Activated CD8-positive, alpha-beta memory T cell treated with anti-CD3 and anti-CD28 coated beads, Interleukin-2, amount 50 U/mL, for 4 hours (primary cell): ENCODE measurements at places on chromosomes 6 and 20.

DNA sequence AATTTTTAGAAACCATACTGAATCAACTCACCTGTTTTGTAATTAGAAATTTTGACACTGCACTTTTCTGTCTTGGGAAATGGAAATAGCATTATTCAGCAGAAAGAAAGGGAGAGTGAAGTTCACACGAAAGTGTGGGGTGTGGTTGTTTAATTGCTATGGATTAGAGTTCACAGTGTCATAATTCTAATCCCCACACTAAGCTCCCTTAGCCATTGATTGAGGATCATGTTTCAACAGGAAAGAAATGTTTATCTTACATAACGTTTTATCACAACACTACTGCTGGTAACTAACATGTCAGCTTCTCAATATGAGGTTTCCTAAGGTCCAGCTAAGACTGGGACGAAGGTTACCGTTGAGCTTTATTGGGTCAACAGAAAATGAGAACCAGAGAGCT lies 31.4 kb upstream of the GSTA5 start:
- no peak for DNase-seq

DNA sequence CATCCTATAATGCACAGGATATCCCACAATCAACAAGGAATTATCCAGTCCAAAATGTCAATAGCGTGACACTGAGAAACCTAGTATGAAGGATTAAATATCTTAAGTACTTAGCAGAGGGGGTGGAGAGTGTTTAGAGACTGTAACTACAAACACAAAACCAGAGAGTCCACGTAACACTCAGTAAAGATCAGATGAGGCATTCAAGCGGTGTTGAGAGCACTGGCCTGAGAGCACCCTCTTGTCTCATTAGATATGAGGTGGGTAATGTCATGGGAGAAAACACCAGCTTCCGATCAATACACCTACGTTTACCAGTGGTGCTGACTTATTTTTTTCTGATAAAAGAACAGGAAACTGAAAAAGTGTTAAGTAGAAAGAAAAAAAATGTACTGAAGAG lies 2.3 kb downstream of the FAM184A start:
- no peak for DNase-seq

GRCh38 chr6:49326347-49326746 lies 136.7 kb downstream of the MMUT start:
- no peak for DNase-seq

DNA sequence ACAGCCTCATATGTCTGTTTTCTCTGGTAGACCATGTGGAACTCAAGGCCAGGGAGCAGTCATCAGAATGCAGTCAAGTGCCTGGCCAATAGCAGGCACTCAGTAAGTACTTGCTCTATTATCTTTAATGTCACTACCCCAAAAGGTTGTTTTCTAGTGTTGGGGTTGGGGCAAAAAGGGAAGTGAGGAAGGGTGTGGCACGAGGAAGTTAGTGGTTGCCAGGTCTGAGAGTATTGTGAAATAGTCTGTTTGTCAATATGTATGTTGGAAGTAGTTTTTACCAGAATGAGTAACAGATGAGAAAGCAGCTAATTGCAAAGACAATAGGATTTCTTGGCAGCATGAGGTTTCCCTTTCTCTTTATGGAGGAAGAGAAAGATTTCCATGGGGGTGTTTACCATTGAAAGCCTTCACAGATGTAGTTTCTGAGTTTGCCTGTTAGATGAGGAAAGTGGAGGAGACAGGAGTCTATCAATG lies 59.5 kb upstream of the ARMH2 start:
- DNase-seq: peak; percentile 22

DNA sequence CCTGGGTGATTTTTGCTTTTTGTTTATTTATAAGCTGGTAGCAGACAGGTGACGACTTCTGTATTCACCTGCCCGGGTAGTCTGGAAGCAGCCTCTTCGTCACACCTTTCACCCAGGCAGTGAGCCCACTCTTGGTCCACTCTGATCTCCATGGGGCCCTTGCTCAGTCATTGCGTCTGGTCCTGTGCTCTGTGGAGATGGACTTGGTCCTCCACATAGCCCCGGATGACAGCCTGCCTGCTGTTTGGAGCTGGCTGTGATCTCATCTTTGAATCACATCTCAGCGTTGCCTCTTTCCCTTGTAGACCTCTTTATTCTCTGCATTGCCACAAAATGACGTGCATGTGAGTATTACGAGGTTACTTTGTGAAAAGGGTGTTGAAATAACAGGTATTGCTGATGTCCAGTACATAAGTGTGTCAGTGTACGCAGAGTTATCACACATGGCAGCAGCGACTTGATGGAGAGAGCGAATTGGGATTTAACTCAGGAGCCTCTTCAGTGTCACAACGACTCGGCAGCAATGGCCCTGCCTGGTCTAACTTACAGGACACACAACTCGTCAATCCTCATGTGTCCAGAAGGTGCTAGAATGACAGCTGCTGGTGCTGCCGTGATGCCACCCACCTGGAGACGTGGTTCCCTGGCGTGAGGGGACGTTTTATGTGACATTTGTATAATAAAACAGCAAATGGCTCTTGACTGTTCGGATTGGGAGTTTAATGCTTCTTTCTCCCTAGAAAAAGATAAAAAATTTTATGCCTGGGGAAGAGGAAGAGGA lies 24.2 kb upstream of the FRMD1 start:
- no peak for DNase-seq

DNA sequence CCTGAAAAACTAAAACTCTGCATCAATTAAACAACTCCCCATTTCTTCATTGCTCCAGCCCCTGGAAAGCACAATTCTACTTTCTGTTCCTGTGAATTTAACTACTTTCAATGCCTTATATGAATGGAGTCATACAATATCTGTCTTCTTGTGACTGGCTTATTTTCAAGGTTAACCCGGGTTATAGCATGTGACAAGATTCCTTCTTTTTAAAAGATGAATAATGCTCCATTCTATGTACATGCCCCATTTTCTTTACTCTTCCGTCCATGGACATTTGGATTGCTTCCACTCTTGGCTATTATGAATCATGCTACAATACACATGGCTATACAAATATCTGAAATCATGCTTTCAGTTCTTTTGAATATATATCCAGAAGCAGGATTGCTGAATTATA lies 334.9 kb upstream of the ID4 start:
- DNase-seq: no peak

- no peak for DNase-seq
Measured at GRCh38 chr6:10272591-10272990, 142.3 kb downstream of the TFAP2A start.

- DNase-seq: no peak
Measured at GRCh38 chr6:148193063-148193680, 149.5 kb upstream of the SASH1 start.

- DNase-seq: no peak
Measured at GRCh38 chr6:14826456-14826855, 419.4 kb upstream of the JARID2 start.

DNA sequence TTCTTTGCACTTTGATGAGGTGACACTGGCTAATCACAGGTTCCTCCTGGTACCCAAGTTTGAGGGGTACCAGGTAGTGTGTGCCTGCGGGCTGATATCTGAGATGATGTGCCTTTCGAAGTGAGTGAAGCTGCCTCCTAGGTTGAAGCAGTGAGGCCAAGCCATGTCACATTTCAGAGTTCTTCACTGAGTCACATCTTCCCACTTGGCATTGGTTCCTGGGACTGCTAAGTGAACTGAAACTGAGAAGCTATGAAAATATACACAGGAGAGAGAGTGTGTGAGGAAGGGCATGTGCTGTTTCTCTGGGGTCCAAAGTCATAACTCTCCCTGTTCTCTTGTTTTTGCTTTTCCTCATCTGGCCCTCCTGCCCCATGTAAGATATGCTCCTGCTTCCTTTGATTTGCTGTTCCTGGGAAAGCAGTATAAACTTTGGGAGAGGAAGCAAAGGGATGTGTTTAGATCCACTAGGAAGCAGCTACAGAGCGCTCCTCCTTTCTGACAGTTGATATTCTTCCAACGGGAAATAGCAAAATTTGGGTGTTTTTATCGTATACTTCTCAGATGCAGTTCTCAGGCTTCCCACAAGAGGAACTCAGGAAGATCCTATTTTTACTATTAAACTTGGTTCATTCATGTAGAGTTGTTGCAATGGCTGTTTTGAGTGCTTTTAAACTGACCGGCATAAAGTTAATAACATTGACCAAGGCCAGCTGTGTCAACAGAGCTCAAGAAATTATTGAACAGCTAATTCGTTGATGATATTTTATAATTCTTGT lies 153.7 kb downstream of the MOXD1 start:
- no peak for DNase-seq

DNA sequence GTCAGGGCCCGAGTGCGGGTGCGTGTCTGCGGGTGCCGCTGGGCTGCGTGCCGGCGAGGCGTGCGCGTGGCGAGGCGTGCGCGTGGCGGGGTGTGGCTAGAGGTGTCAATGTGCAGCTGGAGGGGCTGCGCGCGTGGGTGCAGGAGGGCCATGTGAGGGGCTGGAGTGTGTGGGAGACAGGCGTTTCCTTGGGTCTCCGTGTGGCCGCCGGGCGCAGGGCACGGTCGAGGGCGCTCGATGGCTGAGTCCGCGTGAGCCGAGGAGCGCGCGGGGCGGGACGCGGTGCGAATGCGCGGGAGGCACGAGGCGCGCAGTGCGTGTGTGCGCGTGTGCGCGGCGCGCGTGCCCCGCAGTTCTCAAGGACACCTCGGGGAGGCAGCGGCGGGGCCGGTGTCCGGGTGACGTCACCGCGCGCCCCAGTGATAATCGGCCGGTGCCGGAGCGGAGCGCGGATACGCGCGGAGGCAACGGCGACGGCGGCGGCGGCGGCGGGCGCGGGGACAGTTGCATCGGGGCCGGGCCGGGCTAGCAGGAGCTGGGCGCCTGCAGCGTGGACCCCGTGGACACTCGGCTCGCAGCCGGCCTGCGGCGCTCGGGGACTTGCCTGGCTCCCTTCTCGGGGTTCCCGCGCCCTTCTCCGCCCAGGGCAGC lies 38.7 kb downstream of the YTHDF1 start:
- no peak for DNase-seq

- peak; percentile 34 for DNase-seq
Measured at GRCh38 chr20:47502271-47503239, 868 bp downstream of the NCOA3 start.

- no peak for DNase-seq
Measured at GRCh38 chr20:51513545-51513944, 29.0 kb downstream of the NFATC2 start.

- DNase-seq: no peak
Measured at GRCh38 chr6:40171343-40171742, 237.1 kb upstream of the MOCS1 start.

- no peak for DNase-seq
Measured at GRCh38 chr6:3457710-3458602, 1.1 kb upstream of the SLC22A23 start.

- no peak for DNase-seq
Measured at GRCh38 chr6:132929141-132929540, 114.8 kb downstream of the RPS12 start.

DNA sequence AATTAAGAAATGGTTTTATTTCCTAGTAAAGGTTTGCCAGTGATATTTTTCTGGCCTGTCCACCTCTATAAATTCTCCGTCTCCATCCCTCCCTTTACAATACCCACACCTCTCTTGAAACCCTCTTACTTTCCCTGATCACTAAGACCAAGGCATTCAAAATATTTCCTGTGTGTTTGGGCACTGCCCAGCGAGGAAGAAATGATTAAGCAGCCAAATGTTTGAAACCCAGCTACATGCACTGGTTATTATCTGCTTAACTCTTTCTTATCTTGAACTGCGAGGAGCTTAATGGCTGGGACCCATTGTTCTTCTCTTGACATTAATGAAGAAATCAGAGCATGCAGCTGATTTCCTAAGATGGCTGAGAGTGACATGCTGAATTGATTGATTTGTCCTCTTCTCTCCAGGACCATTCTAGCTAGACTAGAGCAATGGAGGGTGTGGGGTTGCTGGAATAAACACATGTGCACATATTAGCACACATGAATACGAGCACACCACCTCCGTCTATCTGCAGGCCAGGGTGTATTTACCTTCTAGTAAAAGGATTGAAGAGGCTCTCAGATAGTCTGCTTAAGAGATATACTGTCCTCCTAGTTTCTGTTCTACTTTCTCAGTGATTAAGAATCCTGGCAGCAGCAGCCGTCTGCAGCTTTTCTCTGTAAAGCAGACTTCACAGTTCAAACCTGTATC lies 46.1 kb upstream of the PRDM1 start:
- DNase-seq: no peak

DNA sequence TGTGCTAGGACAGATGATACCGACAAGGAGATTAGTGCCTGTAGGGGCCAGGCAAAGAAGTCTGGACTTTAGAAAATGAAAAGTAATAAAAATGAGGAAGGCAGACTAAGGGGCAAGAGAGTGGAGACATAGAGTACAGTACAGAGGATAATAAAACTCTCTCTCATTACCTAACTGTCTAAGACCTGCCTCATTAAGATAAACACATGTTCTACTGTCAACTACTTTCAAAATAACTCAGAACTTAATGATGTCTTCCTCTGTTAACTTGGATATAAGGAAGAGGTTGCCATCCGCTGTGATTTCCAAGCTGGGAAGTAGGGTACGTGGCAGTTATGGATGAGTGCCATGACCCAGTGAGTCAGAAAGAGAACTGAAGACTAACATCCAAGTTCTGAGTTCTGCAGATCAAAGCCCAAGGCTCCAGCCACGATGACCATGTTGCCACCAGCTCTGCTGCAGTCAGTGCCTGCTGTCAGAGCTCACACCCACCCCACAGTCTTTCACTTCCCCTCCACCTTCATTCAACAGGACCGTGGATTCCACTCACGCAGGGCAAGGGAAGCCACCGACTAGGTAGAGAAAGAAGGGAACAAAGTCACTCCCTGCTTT lies 81.8 kb downstream of the KIF16B start:
- no peak for DNase-seq

DNA sequence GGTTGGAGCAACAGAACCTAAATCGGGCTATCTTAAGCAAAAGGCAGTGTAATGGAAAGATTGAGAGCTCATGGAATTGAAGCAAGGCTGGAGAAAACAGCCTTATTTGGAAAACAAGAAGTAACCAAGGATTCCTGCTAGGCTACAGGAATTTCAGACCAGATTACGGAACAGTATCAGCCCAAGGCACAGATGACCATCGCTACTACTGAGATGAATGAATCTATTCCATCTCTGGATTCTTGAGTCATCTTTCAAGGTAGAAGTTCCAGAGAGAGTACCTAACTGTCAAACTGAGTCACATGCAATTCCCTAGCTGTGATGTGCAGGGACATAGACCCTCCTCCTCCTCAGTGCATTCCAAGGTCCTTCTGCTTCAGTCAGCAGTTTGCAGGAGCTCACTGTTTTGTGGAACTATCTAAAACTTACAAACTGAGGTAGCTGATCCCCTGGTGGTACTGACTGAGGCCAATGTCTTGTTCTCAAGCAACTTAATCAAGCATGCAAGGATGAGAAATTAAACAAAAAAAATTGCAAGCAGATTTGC lies 62.0 kb upstream of the SMLR1 start:
- no peak for DNase-seq

DNA sequence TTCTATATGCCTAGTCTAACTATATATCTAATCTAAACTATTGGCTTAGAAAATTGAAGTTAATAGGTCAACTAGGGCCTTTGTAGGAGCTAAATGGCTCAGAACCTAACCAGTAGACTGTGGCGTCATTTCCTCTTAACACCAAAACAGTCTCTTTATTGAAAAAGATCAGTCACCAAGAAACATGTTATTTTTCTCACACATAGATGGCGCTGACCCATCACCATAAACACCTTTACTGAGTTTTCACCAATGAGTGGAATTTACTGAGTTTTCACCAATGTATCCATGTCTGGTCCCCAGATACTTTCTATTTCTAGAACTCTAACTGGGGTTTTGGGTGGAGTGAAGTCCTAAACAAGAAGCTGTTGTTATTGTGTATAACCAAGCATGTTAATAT lies 636.0 kb downstream of the BCKDHB start:
- no peak for DNase-seq

GRCh38 chr20:61451953-61452352 lies 199.9 kb downstream of the CDH4 start:
- DNase-seq: no peak
